CD8-positive, alpha-beta T cell (primary cell): ENCODE measurements at places on chromosomes 5 and 9. TPM values are rescaled to one million over a fixed set of nuclear protein-coding genes. Genes with fewer than 3 reads are reported as not detected.
A peak's percentile ranks its signal among the peaks of the same experiment; 100 is the strongest.

The TRIM7 gene
- 0.95 TPM for total RNA-seq

GRCh38 chr5:149439899-149440542 is 60.9 kb upstream of the IL17B start:
- DNase-seq: no peak

The SNX24 gene
- total RNA-seq: 0.87 TPM

The MCTP1 gene
- 0.65 TPM for total RNA-seq

- no peak for DNase-seq
These were observed 169.4 kb upstream of the TMEM161B start for GRCh38 chr5:88438006-88438405.

GRCh38 chr9:14180093-14180959 is 133.6 kb downstream of the NFIB start:
- no peak for DNase-seq

DNA sequence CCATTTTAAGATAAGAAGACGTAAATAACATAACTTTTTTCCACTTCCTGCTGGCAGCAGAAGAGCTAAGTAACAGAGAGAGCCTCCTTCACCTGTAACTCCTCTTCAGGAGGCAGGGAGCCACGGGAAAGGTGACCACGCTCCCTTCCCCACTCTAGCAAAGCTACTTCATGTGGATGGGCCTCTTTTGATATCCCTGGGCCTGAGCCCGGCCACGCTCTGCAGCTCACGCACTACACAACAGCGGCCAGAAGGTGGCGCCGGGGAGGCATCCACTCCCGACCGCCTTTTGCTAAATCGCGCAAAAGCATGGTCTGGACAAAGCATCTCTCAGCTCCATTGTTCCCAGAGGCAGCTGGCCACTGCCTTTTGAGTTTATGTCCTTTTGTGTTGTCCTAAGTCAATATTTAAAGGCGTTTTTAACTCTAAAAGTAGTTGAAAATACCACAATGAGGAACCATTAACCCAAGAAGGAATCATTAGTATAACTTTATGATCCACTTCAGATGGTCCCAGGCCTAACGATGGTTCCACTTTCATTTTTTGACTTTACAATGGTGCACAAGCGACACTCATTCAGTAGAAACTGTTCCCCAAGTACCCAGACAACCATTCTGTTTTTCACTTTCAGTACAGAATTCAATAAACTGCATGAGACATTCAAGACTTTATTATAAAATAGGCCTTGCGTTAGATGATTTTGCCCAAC is 23.6 kb downstream of the CMBL start:
- peak; percentile 68 for DNase-seq

GRCh38 chr5:170536525-170536924 is 32.7 kb downstream of the KCNIP1 start:
- DNase-seq: no peak

The SHOC1 gene
- not detected for total RNA-seq

The ZNF608 gene
- 1.1 TPM for total RNA-seq

GRCh38 chr5:105617436-105618215 is 2053.1 kb downstream of the EFNA5 start:
- DNase-seq: no peak

The GBA2 gene
- 14.1 TPM for total RNA-seq

The ENTPD8 gene
- total RNA-seq: not detected

The CDX1 gene
- not detected for total RNA-seq

The PCDHGB2 gene
- total RNA-seq: 0.28 TPM

DNA sequence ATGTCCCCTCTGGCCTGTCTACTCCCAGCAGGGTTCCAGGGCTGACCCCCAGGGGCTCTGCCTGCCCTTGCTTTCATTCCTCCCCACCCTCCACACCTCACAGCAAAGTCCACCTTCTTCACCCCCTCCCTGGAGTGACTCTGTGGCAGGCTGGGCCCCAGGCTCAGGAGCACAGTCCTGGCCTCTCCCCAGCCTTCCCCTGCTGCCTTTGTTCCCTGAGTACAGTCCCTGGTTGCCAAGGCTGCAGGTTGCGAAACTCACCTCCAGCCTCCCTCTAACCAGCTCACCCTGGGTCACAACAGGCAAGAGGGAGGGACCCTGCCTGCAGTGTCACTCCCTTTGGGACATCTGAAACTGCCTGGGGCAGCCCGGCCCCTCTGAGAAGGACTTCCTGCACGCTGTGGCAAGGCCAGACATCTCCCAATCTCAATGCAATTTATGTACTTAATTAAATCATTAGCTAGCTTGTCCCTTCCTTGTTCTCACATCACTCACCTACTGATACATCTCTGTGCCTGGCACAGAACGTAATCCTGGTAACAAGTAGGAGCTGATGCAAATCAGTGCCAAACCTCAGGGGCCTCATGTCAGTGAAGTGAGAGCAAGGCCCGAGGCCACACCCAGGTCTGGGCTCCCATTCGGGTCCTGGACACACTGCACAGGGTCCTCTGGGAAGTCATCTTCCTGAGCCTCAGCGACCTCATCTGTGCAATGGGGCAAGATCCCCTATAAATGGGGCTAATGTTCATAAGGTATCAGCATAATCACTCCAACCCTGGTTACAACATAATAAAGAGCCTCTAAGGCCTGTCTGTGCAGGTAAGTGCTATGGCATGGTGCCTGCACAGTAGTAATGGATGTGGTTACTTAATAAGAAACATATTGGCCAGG is 27.3 kb upstream of the TRIM14 start:
- no peak for DNase-seq

DNA sequence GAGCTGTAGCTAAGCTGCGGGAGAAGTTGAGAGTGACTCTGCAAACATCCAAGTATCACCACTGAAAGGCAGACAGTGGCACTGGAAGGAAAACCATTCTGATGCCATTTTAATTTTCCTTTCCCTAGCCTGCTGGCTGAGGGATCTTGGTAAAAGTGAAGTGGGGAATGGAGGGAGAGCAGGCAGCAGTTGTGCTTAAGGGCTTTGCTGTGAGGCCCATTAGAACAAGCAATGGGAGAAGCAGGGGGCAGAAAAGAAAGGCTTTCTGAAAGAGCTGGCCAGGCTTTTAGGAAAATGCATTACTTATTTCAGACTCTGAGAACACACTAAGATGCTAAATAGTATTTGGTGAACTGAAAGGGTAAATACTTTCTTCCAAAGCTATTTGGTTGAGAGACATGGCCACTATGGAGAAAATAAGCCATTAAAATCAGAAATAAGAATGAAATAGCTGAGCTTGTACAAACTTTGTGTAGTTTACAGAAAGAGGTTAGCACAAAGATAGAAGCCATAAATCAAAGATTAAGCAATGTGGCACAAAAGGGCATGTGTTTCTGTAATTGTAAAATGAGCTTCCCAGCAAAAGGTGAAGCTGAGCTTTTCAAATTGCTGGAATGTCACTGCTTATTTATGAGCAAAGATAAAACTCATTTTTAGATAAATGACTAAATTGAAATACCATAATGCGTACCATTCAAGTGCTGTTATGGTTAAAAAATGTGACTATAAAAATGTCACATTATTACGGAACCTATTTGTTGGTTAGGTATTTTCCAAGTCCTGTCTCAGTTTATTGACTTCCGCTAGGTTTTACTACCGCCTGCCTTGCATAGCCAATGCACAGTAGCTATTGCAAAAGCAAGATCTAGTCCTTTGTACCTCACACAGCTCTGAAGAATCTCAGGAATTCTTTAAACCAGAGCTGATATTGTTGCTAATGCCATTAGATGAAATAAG is 20.8 kb downstream of the SNCAIP start:
- no peak for DNase-seq

- DNase-seq: no peak
These were observed 768.8 kb upstream of the GRAMD2B start for GRCh38 chr5:125654392-125654791.

DNA sequence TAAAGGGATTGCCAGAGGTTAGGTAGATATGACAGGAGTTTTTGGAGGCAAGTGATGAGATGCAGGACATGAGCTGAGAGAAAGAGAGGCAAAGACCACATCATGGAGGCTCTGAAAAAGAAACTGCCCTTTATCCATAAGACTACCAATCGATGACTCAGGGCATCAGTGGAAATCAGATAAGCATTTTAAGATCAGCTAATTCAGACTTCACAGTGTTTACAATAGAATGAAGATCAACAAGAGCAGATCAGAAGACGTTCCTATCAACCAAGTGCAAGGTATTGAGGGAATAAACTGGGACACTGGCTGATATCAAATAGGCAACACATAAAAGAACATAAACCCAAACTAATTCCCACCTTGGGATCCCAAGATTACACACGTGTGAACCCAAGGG is 227.2 kb downstream of the SLCO4C1 start:
- DNase-seq: no peak

GRCh38 chr5:115831163-115831768 is 10.1 kb downstream of the ATG12 start:
- DNase-seq: peak; percentile 59

DNA sequence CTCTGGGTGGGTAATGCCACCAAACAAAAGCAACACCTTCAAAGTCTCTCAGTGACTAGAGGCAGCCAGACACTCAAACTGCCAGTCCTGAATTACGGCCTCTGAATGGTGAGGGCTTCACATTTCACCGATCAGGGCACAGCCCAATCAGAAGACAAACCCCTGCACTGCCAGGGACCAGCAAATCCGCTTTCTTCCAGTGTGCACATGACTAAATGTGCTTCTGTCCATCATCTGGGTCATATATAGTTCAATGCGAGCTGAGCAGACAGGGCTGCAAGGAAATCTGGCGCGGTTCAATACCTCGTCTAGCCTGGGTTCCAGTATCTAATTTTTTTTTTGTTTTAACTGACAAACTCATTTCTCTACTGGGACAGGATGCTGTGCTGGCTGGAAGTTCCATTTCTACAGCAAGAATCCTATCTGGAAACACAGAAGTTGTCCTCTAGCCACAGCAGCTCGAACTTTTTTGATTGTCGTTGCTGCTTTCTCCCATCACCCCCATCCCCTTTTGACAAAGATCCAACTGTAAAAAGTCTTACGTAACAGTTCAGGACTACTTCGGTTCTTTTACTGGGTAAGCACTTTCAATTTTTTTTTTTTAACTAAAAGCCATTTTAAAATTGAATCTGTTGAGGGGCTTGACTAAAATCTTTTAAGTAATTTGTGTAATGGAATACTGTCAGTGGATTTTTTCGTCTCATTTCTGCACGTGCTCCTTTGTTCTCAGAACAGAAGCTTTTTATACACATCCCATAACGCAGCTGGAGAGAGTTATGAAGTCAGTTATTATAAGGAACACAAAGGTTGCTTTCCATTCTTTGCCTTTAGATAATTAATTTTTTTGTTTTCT is 112.7 kb downstream of the NR6A1 start:
- DNase-seq: peak; percentile 69

DNA sequence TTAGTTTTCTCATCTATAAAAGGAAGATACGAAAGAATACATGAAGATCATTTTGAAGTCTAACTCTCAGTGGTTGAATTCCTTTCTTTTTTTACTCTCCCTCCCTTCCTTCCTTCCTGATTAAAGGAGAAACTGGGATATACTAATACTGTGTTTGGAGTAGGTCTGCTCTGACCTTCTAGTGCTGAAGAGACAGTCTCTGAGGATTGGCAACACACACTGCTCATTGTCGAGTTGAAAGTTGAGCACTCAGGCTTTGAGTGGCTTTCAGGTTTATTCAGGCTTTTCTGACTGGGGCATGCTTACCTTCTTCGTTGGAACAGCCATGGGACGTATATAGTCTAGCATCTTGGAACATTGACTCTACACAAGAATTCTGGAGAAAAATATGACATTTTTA is 86.9 kb upstream of the RPS23 start:
- no peak for DNase-seq

- DNase-seq: no peak
These were observed 2.1 kb downstream of the HNRNPAB start for GRCh38 chr5:178206166-178207101.

GRCh38 chr9:93819905-93820304 is 135.2 kb downstream of the BARX1 start:
- no peak for DNase-seq

The PALM2AKAP2 gene
- not detected for total RNA-seq

The PCDHGB3 gene
- not detected for total RNA-seq

GRCh38 chr5:134129411-134130238 is 15.1 kb downstream of the TCF7 start:
- no peak for DNase-seq

GRCh38 chr5:115100319-115100955 is 69.3 kb downstream of the TRIM36 start:
- DNase-seq: no peak

The TMC1 gene
- total RNA-seq: not detected

- no peak for DNase-seq
These were observed 28.9 kb downstream of the TYRP1 start for GRCh38 chr9:12722131-12722530.

The IL33 gene
- not detected for total RNA-seq

The PCDHA1 gene
- total RNA-seq: not detected

The NUP214 gene
- total RNA-seq: 136 TPM

GRCh38 chr5:57303985-57304384 is 130.1 kb downstream of the GPBP1 start:
- DNase-seq: peak; percentile 16

The AGTPBP1 gene
- 58.3 TPM for total RNA-seq

DNA sequence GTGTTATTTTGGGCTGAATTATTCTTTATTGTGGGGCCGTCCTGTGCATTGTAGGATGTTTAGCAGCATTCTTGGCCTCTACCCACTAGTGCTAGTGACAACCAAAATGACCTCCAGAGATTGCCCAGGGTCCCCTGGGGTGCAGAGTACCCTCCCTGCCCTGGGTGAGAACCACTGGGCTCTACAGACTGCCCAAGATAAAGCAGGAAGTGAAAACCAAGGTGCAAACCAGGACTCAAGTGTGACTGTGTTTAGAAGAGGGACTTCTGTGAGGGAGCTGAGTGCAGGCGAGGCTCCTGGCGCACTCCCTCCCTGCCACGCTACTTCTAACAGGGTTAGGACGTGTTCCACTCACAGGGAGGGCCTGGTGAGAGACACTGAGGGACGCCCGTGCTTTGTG is 41.6 kb downstream of the USP20 start:
- DNase-seq: no peak

- no peak for DNase-seq
These were observed 379.0 kb downstream of the GLIS3 start for GRCh38 chr9:3920604-3921582.

The NXNL2 gene
- not detected for total RNA-seq

GRCh38 chr9:131167146-131167692 is 41.8 kb downstream of the NUP214 start:
- no peak for DNase-seq
